Kidney (tissue), 22 donors: ENCODE measurements at places on chromosomes 13 and 19. TPM values are rescaled to one million over a fixed set of nuclear protein-coding genes. Genes with fewer than 3 reads are reported as not detected.

DNA sequence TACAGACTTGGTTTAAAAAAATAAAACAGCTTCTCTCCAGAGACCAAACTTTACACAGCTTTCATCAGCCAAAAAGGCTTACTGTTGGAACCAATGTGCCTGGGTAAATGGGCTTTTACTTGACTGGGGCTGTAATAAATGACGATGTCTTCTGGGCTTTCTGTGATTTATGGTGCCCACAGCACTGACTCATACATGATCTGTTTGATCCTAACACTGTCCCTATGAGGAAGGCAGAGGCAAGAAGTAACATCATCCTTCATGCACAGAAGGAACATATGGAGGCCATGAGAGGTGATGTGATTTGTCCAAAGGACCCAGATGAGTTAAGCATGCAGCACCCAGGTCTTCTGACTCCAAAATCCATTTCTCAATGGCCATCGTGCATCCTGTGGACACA is 77.4 kb downstream of the DOCK9 start:
- H3K4me1 ChIP-seq: no peaks in the 10 kb centered on the region
- no peak overlapping the region for H3K4me3 ChIP-seq
- no peaks in the 10 kb centered on the region for H3K27me3 ChIP-seq
- DNase-seq: no peak
- no peaks in the 10 kb centered on the region for H3K36me3 ChIP-seq

GRCh38 chr19:44341794-44342193 is 14.7 kb downstream of the ZNF112 start:
- peaks cover 17% of the 10 kb centered on the region for H3K36me3 ChIP-seq
- no peak overlapping the region for H3K27ac ChIP-seq
- DNase-seq: no peak

DNA sequence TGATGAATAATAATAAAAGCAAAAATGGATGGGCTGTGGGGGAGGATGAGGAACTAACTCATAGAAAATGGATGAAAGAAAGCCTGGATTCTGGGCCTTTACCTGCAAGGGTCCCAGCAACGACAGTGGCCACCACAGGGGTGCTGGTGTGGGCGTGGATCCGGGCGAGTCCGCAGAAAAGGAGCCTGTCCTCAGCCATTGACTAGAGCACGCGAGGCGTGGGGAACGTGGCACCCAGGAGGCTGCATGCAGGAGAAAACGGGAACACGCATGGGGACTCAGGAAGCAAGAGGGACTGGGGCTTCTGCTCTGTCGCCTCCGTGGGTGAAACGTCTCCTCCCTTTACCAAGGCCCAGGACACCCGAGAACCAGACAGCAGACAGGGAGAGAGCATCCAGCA is 25.8 kb upstream of the DPRX start:
- H3K4me3 ChIP-seq: no peak overlapping the region
- H3K27me3 ChIP-seq: no peaks in the 10 kb centered on the region
- DNase-seq: no peak
- no peak overlapping the region for H3K27ac ChIP-seq
- no peaks in the 10 kb centered on the region for H3K4me1 ChIP-seq
- H3K36me3 ChIP-seq: no peaks in the 10 kb centered on the region

DNA sequence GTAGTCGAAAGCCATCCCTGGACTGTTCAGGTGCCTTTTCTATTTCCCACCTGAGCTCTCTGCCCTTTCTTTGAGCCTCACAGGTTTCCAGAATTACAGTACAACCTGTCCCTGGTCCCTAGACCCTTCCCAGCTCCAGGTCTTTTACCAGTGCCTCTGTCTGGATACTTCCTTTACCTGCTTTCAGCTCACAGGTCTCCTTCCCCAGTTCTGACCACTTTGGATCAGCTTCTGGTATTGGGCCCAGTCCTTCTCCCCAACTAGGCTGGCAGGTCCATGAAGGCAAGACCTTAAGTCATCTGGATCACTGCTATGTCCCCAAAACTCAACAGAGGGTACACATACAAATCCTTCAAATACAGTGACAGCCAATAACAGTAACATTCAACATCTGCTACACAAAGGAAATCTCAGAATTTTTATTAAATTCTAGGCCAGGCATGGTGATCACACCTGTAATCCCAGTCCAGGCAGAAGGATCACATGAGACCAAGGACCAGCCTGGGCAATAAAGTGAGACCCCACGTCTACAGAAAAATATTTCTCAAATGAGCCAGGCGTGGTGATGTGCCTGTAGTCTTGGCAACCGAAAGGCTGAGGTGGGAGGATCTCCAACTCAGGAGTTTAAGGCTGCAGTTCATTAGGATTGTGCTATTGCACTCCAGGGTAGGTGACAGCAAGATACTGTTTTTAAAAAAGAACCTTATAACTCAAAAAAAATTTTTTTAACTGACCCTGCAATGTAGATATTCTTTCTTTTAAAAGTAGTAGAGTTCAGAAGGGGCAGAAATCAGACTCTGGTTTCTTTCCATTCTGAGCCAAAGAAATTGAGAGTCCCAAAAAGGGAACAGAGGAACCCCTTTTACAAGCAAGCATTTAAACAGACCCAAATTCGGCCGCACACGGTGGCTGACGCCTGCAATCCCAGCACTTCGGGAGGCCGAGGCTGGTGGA is 1.3 kb downstream of the RPS16 start:
- H3K4me3 ChIP-seq: peak overlapping the region; percentile 91
- H3K36me3 ChIP-seq: peaks cover 9% of the 10 kb centered on the region
- H3K4me1 ChIP-seq: peaks cover 17% of the 10 kb centered on the region
- no peak overlapping the region for H3K27ac ChIP-seq
- no peaks in the 10 kb centered on the region for H3K27me3 ChIP-seq

GRCh38 chr19:32265995-32266394 is 79.4 kb upstream of the ZNF507 start:
- H3K27me3 ChIP-seq: no peaks in the 10 kb centered on the region
- H3K4me3 ChIP-seq: no peak overlapping the region
- no peaks in the 10 kb centered on the region for H3K36me3 ChIP-seq
- no peak for DNase-seq

- DNase-seq: no peak
- peak overlapping the region; percentile 97 for H3K4me3 ChIP-seq
- no peaks in the 10 kb centered on the region for H3K36me3 ChIP-seq
- peaks cover 22% of the 10 kb centered on the region for H3K4me1 ChIP-seq
Measured at GRCh38 chr13:39037410-39037879, 444 bp downstream of the PROSER1 start.

DNA sequence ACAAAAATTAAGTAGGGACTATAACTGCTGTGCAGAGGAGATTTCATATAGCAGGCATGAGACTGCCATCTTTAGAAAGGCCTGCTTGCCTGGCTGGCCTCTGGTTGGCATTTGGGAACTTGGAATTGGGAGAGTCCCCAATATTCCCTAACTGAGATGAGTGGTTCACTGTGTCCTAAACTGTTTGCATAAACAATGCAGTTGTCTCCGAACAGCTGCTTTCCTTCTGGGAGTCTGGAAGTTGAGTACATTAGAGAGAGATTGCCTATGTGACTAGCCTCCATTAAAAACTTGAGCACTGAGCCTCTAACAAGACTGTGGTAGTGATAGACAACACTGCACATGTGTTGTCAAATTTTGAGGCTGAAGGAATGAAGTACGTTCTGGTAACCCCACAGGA is 47.4 kb downstream of the STOML3 start:
- no peaks in the 10 kb centered on the region for H3K36me3 ChIP-seq
- H3K4me1 ChIP-seq: no peaks in the 10 kb centered on the region
- no peaks in the 10 kb centered on the region for H3K27me3 ChIP-seq
- no peak overlapping the region for H3K4me3 ChIP-seq
- H3K27ac ChIP-seq: no peak overlapping the region

GRCh38 chr19:2286402-2287140 is 4.6 kb upstream of the PEAK3 start:
- H3K4me3 ChIP-seq: no peak overlapping the region
- no peaks in the 10 kb centered on the region for H3K36me3 ChIP-seq
- no peak overlapping the region for H3K27ac ChIP-seq
- peaks cover 15% of the 10 kb centered on the region for H3K4me1 ChIP-seq
- H3K27me3 ChIP-seq: peaks cover 14% of the 10 kb centered on the region
- no peak for DNase-seq

DNA sequence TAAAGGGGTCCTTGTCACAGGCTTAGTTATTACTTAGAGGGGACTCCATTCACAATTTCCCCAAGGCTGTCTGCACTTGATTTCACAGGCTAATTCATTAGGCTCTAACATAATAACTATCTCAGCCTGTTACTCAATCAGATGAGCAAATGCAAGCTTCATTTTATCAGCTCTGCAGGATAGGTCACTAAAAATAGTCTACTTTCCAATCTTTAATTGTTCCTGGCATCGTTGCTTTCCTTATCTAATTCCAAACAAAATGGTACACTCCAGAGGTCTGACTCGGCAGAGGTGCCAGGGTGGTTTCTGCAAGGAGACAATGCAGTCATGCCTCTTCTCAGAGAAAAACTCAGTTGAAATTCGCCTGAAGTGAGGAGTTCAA is 69.7 kb upstream of the SLC15A1 start:
- H3K4me3 ChIP-seq: no peak overlapping the region
- H3K27ac ChIP-seq: no peak overlapping the region
- H3K4me1 ChIP-seq: peaks cover 9% of the 10 kb centered on the region

DNA sequence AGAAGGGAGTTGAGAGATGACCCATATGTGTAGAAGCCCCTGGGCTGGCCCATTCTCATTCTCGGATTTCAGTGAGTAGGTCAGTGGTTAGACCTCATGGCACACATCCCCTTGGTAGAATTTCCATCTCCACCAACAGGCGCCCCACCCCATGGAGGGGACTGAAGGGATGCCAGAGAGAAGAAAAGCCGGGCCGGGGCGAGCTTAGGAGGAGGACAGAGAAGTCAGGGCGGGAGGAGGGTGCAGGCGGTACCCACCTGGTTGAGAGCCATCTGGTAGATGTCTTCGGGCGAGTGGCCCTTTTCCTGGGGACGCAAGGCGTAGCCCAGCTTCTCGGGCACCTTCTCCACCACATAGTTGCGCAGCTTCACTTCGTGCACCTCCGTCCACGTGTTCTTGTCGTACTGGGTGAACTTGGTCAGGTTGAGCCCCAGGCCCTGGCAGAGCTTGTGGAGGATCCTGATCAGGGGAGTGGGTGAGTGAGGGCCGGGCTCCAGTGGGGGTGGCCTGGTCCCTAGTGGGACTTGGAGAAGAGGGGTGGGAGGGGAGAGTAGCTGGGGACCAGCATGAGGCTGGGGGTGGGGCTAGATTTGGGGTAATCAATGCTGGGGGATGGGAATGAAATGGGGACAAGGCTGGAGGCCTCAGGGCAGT is 2.5 kb downstream of the IL4I1 start:
- H3K4me3 ChIP-seq: no peak overlapping the region
- H3K4me1 ChIP-seq: peaks cover 8% of the 10 kb centered on the region
- DNase-seq: no peak
- H3K27me3 ChIP-seq: no peaks in the 10 kb centered on the region
- no peaks in the 10 kb centered on the region for H3K36me3 ChIP-seq
- H3K27ac ChIP-seq: no peak overlapping the region

GRCh38 chr13:47859165-47859564 is 141.9 kb downstream of the SUCLA2 start:
- DNase-seq: no peak
- no peaks in the 10 kb centered on the region for H3K36me3 ChIP-seq
- no peaks in the 10 kb centered on the region for H3K4me1 ChIP-seq
- H3K27ac ChIP-seq: no peak overlapping the region
- H3K4me3 ChIP-seq: no peak overlapping the region

- no peaks in the 10 kb centered on the region for H3K36me3 ChIP-seq
- H3K4me3 ChIP-seq: no peak overlapping the region
- no peak overlapping the region for H3K27ac ChIP-seq
- no peaks in the 10 kb centered on the region for H3K4me1 ChIP-seq
Measured at GRCh38 chr13:102907886-102908515, 62.2 kb downstream of the ERCC5 start.

- H3K27ac ChIP-seq: no peak overlapping the region
- DNase-seq: no peak
- H3K4me3 ChIP-seq: no peak overlapping the region
- H3K36me3 ChIP-seq: no peaks in the 10 kb centered on the region
Measured at GRCh38 chr13:67063036-67063435, 167.1 kb downstream of the PCDH9 start.

The TLE2 gene
- total RNA-seq: 76.6 TPM

The IZUMO4 gene
- total RNA-seq: 4.3 TPM

The KCNN4 gene
- total RNA-seq: 6.1 TPM

The RDH8 gene
- total RNA-seq: not detected

The SLC25A30 gene
- total RNA-seq: 47.1 TPM

The ZNF235 gene
- total RNA-seq: 9.4 TPM

The NUP62 gene
- 39.0 TPM for total RNA-seq

The CGB5 gene
- total RNA-seq: not detected

The PRODH2 gene
- total RNA-seq: 9.0 TPM

The ZIK1 gene
- total RNA-seq: 9.3 TPM

The PDX1 gene
- not detected for total RNA-seq
